ENCODE measurements at places on chromosomes 13 and 19.
A peak's percentile ranks its signal among the peaks of the same experiment; 100 is the strongest.

GRCh38 chr19:1313695-1314613 lies 28.3 kb downstream of the EFNA2 start:
- no peak for DNase-seq

DNA sequence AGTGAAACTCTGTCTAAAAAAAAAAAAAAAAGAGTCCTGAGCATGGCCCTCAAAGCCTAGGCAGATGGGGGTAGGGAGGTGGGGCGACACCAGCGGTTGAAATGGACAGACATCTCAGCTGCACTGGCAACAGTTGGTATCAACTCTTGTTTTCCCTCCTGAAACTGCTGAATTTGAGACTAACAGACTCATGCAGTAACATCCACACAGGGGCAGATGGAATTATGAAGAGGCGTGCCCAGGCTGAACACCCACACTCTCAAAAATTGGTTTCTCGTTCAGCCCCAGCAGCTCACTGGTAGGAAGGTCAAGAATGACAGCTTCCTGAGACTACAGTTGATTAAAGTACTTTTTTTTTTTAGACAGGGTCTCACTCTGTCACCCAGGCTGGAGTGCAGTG lies 24.1 kb downstream of the PBX4 start:
- DNase-seq = no peak

DNA sequence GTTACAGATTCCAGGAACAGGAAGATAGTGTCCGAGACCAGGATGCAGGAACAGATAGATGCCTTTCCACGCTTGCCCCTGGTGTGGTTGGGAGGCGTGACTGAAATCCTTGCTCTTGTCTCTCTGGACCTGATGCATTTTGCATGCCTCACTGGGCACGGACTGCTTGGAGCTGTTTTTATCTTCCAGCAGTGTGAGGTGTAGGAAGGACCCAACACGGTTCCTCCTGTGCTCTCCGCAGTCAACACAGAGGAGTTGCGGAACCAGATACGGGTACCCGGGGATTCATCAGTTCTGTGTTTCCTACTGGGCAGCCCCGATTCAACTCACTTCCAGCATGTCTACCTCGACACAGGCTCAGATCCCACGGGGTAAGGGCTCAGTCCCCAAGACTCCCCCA lies 6.5 kb downstream of the DOT1L start:
- DNase-seq = no peak

- no peak for DNase-seq
Measured at GRCh38 chr19:32627714-32628270, 46.8 kb downstream of the PDCD5 start.

DNA sequence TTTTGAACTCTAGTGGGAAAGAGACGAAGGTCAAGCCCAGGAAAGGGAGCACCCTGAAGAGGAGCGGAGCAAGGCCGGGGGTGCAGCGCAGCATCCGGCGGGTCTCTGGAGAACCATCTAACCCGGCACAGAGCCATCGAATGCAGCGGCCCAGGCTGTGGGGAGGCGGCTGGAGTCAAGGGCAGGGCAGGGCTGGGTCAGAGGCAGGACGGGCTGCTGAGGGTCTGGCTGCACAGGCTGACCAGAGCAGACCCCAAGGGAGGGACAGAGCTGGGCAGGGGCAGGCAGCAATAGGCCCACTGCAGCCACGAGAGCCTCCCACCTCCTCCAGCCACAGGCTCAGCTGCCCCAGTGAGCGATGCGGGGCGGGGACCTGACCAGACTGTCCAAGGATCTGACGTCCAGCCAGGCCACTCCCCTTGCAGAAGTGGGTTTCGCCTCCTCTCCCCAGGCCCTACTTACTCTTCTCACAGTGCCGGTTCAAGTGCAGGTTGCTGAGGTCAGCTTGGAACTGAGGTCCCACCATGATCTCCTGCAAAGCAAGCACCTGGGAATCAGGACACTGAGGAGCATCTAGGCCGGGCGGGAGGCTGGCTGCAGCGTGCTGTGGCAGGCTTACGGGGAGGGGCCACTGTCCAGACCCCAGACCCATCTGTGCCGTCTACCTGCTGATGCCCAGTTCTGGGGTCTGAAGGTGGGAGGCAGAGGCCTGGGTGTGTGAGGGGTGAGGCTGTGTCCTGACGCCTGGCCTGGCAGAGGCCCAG lies 19.2 kb downstream of the MIER2 start:
- DNase-seq = no peak

GRCh38 chr19:50517704-50518075 lies 4.0 kb upstream of the ASPDH start:
- DNase-seq = no peak

DNA sequence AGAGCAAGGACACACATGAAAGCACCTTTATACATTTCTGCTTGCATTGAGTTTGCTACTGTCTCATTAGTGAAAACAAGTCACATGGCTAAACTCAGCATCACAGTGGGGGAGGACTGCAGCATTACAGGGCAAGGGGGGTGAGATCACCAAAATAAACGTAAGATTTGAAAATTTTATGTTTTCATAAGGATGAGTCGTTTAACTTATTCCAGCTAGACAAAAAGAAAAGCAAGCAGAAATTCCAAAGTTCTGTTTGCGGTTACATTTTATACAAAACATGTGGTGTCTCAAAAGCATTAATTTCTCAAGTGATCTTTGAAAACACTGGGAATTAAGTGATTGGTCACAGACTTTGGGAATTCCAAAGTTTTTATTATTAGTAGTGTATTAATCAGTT lies 261.4 kb upstream of the RXFP2 start:
- no peak for DNase-seq

DNA sequence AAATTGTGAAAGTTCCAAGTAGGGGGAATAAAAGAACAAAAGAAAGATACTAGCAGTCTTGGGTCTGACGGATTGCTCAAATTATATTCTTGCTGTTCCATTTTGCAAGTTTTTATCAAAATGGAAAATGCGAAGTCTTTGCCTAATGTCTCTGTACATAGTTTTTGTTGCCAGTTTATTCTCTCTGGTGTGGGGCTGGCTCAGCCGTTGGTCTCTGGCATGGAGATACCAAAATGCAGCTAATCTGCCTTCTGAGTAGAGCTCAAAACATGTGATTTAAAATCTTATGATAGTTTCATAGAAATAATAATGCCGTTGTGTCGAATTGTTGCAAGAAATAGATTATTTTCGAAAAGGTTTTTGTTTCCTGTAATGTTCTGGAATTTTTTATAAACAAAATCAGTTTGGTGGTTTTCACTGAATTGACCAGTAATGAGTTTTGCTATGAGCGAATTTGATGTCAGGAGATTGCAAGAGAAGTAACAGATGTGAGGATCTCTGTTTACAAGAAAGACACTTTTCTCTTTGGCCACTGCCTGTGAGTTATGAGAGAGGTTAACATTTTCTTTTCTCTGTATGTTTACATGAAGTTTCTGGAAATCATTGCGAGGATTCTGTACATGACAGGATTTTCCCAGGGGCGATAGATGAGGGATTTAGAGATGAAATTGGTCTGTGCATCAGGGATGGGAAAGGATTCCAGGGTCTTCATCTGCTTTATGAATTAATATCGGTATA lies 147.0 kb downstream of the DCT start:
- no peak for DNase-seq

DNA sequence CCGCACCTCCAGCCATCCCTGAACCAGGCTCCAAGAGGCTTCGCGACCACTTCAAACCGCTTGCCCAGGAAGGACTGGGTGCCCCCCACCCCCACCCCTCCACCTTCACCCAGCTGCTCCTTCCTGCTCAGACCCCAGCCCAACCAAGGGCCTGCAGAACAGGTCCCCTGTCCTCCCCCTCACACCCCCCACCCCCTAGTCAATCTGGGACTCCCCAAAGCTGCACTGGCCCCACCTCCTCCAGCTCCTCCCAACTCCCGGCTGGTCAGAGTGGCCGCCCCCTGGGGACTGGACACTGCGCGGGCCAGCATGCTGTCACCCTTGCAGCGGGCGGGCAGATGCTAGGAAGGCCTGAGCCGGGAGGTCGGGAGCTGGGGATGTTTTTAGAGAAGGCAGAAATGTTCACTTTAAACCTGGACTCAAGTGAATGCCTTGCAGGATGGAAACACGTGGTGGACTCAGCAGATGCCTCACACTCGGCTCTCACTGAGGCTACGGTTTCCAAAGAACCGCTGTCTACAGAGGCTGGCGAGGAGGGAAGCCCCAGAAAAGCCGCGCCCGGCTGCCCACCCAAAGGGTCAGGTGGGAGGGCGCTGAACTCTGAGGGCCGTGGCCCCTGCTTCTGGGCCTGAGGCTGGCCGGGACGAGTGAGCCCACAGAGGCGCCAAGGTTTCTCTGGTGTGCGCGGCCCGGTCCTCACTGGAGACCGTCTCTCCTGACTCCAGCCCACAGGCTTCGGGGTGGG lies 8.0 kb downstream of the RPL36 start:
- no peak for DNase-seq

GRCh38 chr19:2289714-2290435 lies 7.9 kb upstream of the PEAK3 start:
- no peak for DNase-seq

DNA sequence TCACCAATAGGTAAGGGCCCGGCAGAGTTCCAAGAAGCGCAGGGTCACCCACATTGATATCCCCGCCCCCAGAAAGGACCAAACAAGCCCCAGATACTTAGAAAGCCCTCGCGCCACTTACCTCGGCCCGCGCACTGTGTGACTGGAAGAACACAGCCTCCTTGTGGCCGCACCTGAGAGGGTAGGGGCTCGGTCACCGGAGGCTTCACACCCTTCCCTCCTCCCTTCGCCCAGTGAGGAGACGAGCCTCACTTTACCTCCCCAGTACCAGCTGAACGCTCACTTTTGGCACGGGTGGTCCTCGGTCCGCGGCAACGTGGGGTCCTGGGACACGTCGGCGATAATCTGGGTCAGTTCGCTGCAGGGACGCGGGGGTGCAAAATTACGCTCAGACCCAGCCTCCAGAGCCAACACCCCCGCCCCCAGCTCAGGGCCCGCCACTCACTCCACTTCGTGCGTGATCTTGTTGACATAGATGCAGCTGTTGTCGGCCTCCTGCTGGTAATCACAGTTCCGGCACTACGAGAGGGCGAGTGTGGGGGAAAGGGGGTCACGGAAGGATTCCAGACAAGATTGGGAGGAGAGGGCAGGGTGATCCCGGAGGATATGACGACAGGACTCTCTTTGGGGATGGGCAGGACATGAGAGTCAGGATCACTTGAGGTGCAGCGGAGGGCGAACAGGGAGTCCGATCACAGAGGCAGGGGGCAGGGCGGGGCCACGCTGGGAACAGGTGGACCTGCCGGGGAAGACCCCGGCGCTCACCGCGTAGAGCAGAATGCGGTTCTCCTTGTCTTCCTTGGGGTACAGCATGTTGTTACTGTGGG lies 568 bp downstream of the POLR2I start:
- peak; percentile 42 for DNase-seq

- DNase-seq = no peak
Measured at GRCh38 chr13:42373048-42373812, 101.3 kb downstream of the AKAP11 start.

GRCh38 chr19:16564842-16565241 lies 7.4 kb downstream of the SLC35E1 start:
- DNase-seq = no peak

DNA sequence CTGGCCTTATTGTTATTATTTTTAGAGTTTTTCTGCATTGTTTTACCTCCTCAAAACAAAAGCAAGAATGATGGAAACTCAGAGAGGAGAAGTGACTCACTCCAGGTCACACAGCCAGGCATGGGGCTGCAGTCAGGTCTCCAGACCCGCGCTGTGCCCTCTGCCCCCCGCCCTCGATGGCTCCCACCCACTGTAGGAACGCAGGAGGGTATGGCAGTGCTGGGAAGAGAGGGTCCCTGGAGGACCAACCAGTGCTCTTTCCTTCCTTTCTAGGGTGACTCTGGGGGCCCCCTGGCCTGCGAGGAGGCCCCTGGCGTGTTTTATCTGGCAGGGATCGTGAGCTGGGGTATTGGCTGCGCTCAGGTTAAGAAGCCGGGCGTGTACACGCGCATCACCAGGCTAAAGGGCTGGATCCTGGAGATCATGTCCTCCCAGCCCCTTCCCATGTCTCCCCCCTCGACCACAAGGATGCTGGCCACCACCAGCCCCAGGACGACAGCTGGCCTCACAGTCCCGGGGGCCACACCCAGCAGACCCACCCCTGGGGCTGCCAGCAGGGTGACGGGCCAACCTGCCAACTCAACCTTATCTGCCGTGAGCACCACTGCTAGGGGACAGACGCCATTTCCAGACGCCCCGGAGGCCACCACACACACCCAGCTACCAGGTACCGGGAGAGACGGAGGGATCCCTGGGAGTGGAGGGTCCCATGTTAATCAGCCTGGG lies 5.6 kb downstream of the TIMM13 start:
- DNase-seq = no peak

GRCh38 chr19:54606230-54606629 lies 12.8 kb downstream of the LILRA1 start:
- DNase-seq = no peak

DNA sequence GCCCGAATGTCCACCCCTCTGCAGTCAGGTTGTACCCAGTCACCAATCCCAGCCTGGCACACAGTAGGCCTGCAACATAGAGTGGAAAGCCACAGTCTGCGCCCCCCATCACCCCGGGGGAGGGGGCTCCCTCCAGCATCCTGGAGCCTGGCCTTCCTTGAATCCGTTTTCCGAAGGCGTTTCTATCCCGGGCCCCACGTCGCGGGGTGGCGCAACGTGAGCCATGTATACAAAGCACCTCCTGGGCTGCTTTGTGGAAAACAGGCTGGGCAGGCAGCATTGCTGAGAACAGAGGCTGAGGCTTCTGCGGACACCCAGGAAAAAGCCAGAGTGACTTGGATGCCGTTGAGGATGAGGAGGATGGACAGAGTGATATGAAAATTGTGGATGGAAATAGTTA lies 103.3 kb upstream of the USP29 start:
- DNase-seq = no peak

DNA sequence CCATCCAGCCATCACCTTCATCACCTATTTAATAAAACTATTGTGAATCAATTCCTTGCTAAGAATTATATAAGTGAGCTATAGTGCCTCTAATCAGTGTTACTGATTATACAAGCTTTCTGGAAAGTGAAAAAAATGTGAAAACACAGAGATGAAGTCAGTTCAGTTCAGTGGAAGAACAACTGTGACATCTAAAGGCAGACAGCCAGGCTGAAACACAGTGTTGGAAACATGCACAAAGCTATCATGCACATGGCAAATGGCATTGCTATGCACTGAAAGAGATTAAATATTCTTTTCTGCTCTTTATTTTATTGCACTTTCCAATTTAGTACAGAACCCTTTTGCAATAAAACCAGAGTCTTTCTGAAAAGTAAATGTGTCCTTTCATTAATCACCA lies 294.0 kb downstream of the RBM26 start:
- DNase-seq = no peak

- no peak for DNase-seq
Measured at GRCh38 chr19:18293642-18294466, 12.4 kb upstream of the JUND start.

GRCh38 chr19:48149430-48149829 lies 20.7 kb downstream of the LIG1 start:
- DNase-seq = no peak

- DNase-seq = no peak
Measured at GRCh38 chr19:42389899-42390298, at the start of gene CNFN. Gene CNFN, minus strand, starts transcription at chr19:42390297. Its CDS starts 1,260 bp downstream, at chr19:42389037.

GRCh38 chr13:73367886-73368285 lies 309.1 kb downstream of the KLF5 start:
- no peak for DNase-seq

- no peak for DNase-seq
Measured at GRCh38 chr19:13790354-13790753, 4.9 kb upstream of the ZSWIM4 start.

GRCh38 chr19:49790866-49791265 lies 22.2 kb downstream of the FUZ start:
- DNase-seq = no peak

GRCh38 chr19:18776736-18777135 lies 14.4 kb downstream of the COMP start:
- DNase-seq = no peak
